ENCODE measurements at places on chromosomes 7 and 10.

DNA sequence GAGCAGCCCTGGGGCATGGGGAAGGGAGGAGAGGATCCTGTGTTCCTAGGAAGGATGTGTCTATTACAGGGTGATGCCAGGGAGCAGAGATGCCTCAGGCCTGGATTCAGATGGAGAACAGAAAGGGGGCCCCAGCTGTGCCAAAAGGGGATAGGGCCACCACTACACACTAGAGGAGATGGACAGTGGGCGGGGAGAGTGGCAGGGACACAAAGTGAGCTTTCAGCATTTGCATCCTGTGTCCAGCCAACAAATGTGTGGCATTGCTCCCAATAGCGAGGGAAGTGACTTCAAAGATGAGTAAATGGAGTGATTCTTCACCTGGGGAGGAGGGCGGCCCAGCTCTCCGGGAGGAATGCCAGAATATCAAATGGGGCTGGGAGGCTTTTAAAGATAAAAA lies 64.9 kb upstream of the WAPL start:
- DNase-seq: no peak

DNA sequence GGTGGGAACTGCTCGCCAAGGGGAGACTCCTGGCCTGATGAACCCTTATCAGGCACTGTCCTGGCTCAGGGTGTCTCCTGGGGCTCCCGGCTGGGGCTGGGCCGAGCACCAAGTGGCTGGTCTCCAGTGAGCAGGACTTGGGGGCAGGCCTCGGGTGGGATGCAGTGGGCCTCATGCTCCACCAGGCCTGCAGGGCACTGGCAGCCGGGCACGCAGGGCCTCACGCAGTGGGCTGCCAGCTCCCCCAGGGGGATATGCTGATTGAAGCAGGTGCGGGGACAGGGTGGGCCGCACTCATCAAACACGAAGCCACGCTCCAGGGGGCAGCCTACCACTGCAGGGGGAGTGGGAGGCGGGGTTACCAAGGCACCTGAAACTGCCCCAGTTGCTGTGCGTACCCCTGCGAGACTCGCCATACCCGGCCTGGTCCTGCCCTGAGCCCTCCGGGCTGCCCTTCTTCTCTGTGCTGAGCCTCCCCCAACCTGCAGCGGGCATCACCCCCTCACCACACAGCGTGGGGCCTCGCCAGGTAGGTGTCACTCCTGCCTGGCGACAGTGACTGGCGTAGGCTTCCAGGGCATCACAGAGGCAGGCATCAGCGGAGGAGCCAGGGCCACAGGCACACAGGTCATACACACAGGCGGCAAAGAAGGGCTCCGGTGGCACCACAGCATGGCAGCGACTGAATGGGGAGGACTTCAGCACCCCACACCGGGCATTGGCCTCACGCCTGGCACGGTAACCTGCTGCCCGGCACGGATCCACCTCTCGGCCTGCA lies 14.5 kb downstream of the ATP6V1F start:
- DNase-seq: no peak

- no peak for DNase-seq
Measured at GRCh38 chr7:13841284-13841683, 148.2 kb downstream of the ETV1 start.

DNA sequence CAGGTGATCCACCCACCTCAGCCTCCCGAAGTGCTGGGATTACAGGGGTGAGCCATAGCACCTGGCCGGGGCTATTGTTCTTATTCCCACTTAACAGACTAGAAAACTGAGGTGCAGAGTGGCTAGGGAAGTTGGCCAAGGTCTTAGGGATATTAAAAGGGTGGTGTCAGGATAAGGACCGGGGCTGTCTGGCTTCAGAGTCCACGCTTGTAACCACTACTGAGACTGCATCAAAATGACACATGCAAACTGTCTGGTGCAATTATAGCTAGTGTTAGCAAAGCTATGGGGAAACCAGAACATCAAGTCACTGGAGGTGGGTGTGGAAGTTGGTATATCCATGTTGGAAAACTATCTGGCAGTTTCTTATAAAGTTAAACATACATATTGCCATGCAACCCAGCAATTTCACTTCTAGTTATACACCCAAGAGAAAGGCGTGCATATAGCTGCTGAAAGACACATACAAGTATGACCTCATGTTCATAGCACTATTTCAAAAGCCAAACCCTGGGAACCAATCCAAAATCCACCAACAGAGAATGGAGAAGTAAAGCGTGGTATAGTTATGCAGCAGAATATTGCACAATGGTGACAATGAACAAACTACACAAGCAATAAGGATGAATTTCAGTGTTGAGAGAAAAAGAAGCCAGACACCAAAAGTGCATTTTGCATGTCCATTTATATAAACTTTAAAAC lies 33.9 kb upstream of the EEPD1 start:
- DNase-seq: no peak

DNA sequence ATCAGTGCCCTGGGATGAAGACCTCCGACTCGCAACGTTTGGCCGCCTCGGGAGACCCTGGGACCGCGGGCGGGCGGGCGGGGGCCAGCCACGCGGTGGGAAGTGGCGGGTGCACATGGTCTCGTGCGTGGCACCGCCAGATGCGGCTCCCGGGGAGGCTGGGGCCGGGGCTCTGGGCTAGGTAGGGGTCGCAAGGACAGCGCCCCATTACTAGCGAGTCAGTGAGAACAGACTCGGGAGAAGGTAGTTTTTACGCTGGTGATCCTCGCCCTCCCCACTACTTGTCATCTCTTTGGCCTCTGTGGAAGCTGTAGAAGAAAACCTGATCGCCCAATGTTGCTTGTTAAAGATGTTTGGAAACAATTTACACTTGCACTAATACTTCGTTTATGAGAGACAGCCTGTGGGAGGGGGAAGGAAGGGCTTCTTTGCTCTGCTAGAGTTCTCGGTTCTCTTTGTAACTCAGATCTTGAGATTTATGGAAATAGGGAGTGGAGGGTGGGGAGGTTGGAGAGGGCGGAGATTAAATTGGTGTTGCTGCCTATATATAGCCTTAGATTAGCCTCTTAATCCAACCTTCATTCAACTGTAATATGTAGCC lies 591 bp downstream of the BZW2 start:
- no peak for DNase-seq

- DNase-seq: no peak
Measured at GRCh38 chr7:100013328-100013676, 2.1 kb upstream of the ZKSCAN1 start.

GRCh38 chr7:141209454-141209853 lies 135.6 kb downstream of the TMEM178B start:
- DNase-seq: no peak

DNA sequence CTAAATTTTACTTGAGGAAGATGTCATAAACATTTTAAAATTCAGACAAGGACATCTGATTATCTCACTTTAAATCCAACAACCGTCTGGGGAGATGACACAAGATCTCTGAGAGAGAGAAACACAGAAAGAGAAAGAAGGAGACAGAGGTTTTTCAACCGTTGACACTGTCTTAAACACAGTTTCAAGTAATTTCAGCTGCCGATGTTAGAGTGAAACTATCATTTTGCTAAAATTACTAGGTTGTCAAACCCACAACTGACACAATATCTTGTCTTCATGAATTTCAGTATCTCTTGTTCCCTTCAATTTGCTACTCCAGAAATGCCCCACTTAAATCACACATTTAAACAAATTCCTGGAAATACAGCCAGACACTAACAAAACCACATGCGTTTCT lies 174.8 kb downstream of the RAPGEF5 start:
- no peak for DNase-seq

- no peak for DNase-seq
Measured at GRCh38 chr10:73823391-73823790, 12.0 kb upstream of the NDST2 start.

- no peak for DNase-seq
Measured at GRCh38 chr10:111367531-111367930, 290.7 kb downstream of the ADRA2A start.

DNA sequence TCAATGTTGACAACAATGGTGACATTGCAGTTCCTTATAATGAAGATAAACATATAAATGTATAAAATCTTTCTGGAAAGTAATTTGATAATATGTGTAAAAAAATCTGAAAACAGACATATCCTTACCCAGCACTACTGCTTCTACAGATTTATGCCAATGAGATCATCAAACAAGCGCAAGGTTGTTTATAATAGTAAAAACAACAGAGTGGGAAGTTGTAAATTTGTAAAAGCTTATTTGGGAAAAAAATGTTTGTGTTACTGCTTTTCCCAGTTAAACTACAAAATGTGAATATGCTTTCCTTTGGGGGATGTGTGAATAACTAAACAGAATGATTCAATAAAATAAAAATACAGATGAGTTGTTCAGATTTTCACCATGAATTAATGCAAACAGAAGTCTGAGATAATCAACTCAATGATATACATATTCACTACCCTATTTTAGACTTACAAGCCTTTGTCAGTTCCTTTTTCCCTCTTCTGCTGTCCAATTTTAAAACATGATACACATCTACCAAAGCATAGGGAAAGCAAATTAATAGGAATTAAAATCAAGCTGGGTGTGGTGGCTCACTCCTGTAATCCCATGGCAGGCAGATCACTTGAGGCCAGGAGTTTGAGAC lies 82.1 kb downstream of the USP6NL start:
- DNase-seq: no peak

DNA sequence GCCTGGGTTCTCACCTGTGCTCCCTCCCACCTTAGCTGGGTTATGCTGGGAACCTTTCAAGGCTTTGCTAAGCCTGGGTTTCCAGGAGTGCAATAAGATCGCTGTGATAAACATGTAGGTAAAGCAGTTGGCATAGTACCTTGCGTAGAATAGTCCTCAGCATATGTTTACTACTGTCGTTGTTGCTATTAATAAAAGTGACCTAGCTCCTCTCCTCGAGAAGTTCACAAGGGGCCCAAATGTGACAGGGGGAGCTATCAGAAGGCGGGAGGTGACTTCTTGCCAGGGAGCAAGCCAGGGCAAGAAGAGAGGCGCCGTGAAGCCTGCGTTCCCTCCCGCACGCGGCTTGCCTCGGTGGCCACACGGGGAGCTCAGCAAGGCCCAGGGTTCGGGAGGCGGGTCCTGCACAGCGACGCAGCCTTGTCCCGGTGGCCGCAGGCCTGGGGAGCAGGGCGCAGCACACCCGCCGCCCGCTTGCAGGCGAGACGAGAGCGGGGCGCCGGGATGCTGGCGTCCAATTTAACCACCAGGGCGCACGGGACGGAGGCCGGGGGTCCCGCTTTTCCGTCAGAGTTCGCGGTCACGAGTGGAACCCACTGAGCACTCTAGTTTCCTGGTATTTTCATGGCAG lies 106.2 kb downstream of the SNX10 start:
- DNase-seq: no peak

GRCh38 chr7:44288811-44289340 lies 36.5 kb downstream of the CAMK2B start:
- DNase-seq: no peak

DNA sequence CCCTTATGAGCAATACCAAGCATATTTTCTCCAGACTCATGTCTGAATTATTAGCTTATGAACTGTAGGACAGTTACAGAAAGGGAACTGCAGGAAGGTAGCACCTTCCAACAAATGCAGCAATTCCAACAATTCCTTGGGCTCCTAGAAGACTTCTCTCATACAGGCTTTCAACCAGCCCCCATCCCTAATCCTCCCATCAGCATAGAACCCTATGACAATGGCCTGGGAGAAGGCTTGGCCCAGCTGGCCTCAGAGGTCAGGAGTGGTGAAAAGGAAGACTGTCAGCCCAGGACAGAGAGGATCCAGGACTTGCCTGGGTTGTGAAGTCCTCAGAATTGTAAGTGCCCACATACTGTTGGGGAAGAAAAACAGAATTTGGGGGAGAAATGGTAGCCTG lies 5.9 kb downstream of the VPS41 start:
- DNase-seq: no peak

DNA sequence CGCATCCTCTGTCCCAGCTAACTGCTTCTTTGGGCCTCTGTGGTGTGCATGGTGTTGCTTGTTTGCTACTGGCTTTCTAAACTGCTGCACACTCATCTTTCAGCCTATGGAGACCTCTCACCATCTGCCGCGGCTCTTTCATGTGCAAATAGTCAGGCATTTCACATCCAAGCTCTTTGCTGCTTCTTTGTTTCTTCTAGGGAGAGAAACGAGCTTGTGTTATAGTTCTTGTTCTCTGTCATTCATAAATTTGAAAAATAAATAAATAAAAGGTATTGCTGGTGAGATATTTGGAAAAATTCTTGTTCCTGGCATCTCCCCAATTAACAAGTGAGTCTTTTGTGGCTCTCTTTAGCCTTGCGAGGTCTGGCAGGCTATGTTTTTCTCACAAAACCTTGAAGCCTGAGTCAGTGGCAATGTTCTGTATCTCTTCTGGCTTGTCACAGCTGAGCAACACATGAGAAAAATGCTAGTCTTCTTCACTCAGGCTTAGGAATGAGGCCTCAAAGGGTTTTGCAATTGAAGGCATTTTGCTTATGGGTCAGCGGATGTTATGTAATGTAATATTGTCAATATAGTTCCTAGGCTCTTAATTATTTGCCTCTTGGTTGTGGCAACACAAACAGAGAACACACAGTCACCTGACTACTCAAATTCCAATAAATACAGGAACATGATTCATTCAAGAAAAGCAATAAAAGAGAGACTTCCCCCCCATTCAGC lies 274.0 kb downstream of the FRMD4A start:
- DNase-seq: no peak

DNA sequence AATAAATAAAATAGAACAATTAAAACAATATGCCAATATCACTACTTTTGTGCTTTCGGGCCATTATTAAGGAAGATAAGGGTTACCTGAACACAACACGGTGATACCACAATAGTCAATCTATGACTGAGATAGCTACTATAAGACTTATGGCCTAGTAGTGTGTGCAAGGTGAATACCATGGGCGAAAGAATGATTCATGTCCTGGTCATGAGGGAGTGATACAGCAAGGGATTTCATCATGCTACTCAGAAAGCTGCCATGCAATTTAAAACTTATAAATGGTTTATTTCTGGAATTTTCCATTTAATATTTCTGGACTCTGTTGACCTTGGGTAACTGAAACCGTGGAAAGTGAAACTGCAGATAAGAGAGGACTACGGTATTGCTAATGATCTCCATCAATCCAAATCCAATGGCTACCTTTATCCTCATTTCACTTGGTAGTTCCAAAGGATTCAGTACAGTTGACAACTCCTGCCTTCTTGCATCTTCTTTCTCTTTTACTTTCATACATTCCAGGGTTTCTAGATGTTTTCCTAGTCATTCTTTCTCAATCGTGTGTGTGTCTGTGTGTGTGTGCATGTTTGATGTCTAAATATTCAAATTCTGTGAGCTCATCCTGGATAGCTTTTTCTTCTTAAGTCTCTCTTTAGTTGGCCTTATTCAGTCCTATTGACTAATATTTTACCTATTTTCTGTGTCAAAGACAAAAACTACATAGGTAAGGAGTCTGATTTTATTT lies 100.5 kb upstream of the MAGI2 start:
- DNase-seq: no peak

- DNase-seq: no peak
Measured at GRCh38 chr7:131890176-131890575, 333.7 kb upstream of the PODXL start.

DNA sequence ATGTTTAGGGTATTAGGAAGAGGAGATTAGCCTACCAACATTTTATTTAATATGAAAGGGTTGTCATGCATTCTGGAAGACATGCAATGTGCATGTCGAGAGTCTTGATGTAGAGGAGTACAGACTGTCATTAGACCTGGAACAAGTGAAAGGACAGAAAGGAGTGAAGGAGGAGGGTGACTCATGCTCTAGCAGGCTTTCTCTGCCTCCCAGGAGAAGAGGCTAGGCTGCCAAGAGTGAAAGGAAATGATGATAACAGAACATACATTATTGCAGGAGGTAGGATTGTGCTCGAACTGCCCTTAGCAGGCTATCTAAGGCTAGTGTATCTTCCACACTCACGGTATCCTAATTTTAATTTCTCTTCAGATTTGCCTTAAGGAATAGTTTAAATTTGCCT lies 228.8 kb downstream of the EXOC4 start:
- no peak for DNase-seq
